ENCODE measurements at places on chromosomes 6 and 20.

DNA sequence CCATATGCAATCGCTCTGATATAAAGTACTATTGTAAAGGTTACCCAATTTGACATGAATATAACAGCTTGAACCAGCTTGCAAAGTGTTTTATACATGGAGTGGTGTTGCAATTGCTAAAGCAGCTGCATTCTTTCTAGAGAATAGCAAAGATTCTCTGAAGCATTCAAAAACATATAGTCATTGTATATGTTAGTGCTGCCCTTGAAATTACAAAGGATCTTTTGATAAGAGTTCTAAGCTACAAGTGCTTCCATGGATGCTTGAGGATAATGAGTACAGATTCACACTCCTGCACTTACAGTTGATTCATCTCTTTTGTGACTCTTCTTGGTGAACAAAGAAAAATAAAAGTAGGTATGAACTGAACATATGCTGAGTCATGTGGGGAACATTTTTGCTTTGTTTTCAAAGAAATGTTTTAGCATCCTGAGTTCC is 175.7 kb downstream of the ALDH8A1 start:
- DNase-seq, result no peak

DNA sequence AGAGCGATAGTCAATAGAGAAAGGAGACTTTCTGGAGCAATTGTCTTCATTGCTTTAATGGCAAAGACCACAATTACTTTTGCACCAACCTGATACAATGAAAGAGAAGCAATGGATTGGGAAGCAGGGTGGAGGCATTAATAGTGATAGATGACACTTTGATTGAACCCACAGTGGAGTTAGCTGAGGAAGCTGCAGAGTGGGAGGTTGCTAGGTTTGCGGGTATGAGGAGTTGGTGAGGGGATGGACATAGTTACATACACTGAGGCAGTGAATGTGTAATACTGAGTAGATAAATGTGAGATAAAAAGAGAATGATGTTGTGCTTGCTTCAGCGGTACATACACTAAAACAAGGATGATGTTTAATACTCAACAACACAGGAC is 91.9 kb downstream of the AKAP7 start:
- no peak for DNase-seq

DNA sequence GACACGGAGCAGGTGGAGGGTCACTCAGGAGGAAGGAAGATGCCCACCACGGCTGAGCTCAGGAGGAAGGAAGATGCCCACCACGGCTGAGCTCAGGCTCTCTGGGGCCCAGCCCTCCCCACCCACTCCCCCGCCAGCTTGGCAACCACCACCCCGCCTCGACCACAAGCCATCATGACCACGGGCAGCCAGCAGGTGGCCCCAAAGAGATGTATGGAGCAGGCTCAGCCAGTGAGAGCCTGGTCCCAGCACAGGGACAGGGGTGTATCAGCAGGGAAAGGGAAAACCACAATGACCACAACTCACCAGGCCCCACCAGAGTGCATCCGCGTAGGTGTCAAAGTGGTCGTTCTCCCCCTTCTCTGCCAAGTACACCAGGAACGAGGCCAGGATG is 30.4 kb downstream of the KCNQ2 start:
- peak; percentile 68 for DNase-seq

DNA sequence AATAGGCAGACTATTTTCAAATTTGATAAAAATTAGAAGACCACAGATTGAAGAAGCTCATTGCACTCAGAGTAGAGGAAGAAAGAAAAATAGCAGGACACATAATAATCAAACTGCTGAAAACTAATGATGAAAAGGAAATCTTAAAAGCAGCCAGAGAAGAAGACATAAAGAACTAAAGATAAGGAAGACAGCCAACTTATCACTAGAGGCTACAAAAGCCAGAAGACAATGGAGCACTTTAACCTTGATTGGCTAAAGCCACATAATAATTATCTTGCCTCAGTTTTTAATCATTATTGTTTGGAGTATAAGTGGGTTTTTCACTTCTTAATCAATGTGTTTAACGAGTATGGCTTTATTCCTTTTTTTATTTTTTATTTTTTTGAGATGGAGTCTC is 397.6 kb downstream of the RNF144B start:
- no peak for DNase-seq

- DNase-seq, result no peak
Measured at GRCh38 chr6:148166339-148166968, 176.2 kb upstream of the SASH1 start.
